ENCODE measurements at places on chromosomes 3 and 15.

- no peak for DNase-seq
Observed at GRCh38 chr3:183538486-183538885, 17.0 kb downstream of the KLHL6 start.

- no peak for DNase-seq
Observed at GRCh38 chr3:134544316-134544715, 58.5 kb downstream of the CEP63 start.

- DNase-seq, result no peak
Observed at GRCh38 chr3:67087788-67088187, 89.7 kb downstream of the KBTBD8 start.

- DNase-seq, result no peak
Observed at GRCh38 chr3:158842976-158843375, 41.1 kb downstream of the MFSD1 start.

GRCh38 chr3:9514956-9515355 is 38.7 kb downstream of the LHFPL4 start:
- DNase-seq, result no peak
